Dorsolateral prefrontal cortex (tissue), 122 donors: ENCODE measurements at places on chromosomes 4 and X.

- DNase-seq: no peak
Observed at GRCh38 chr4:153223427-153223801, 19.2 kb downstream of the TRIM2 start.

DNA sequence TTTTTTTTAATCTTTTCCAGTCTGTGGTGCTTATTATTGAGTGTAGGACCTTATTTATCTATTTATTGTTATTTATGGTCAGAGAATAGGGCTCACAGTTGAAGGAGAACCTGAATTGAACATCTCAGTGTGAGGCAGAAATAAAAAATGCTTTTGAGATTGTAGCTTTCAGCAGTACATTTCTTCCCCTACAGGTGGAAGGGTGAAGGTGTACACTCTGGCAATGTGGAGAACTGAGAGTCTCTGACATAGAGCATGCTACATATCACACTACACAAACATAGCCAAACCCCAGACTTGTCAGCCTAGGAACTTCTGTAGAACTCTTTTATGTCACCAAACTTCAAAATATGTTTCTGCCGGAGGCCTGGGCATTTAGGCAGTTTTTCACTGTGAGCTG is 140.2 kb downstream of the STIM2 start:
- DNase-seq: no peak

DNA sequence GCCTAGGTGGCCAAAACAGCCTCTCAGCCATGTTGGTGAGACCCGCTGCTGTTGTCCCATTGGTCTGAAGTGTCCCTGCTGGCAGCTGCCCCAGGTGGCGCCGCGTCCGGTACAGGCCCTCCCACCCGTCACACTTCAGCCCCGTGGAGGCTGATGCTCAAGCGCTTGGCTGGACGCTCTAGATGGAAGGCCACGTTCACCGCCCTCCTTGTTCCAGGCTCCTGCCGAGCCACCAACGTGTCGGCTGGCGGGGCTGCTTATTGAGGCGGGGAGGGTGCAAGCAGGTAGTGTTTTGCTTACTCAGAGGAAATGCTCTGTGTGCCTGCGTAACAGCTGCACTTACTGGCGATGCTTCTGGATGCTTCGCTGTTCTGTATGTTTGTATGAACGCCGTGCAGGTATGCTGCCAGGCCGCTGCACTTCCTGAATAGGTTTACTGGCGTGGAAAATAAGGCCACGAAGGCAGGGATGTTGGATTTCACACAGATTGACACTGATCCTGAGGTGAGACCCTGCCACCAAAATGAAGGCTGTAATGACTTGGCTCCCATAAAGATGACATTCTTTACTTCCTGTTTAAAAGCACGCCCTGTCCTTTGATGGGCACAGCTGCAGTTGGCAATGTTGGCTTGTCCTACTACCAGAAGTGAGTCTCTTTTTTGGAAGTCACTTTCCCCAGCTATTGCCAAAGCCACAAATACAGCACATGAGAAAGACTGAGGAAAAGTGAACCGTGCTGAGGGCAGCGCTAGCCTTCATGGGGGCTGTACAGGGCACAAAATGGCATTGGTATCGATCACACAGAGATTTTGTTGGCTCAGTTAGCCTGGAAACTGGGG is 21.0 kb upstream of the CLCN4 start:
- DNase-seq: no peak

DNA sequence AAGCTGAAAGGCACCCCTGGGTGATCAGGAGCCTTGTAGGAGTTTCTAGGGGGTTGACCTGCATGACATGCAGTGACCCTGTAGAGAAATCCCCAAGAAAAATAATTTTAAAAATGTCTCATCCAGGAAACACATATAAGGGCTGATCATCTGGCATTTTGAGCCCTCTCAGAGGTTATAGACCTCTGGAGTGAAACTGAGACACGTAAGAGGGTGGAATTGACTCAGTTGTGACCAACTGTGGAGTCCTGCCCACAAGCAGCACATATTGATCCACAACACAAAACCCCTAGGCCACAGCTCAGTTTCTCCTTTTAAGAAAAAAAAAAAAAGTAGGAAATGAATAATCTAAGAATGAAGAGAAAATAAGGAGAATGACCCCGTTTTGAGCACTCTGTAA is 32.5 kb upstream of the MTMR8 start:
- no peak for DNase-seq

DNA sequence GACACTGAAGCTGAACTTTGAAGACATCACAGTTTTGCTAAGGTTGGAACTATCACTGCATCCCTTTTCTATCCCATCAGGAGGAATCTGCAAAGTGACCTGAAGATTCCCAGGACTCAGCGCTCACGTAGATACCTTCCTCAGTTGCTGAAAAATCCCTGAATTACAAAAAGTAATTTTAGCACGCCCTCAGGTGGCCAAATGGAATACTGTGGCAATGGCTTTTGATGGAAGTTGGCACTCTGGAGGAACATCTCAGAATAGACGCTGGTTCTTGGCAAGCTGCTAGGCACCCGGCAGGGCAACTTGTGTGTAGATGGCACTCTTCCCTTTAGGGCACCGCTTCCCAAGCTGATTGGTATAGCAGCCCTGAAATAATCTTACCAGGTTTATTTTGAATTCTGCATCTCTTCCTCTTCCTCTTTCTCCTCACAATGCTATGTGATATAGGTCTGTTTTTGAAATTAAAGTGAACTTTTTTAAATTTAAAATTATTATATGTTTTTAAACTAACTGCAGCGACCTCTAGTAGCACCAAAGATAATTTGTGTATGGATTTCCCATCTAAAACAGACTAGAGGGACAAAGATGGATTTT is 16.3 kb upstream of the ESX1 start:
- peak; percentile 50 for DNase-seq

GRCh38 chr4:147088146-147088545 is 142.5 kb upstream of the TTC29 start:
- no peak for DNase-seq

GRCh38 chr4:122973465-122973864 is 51.1 kb upstream of the NUDT6 start:
- DNase-seq: no peak

GRCh38 chrX:69297506-69297905 is 132.3 kb upstream of the PJA1 start:
- no peak for DNase-seq

DNA sequence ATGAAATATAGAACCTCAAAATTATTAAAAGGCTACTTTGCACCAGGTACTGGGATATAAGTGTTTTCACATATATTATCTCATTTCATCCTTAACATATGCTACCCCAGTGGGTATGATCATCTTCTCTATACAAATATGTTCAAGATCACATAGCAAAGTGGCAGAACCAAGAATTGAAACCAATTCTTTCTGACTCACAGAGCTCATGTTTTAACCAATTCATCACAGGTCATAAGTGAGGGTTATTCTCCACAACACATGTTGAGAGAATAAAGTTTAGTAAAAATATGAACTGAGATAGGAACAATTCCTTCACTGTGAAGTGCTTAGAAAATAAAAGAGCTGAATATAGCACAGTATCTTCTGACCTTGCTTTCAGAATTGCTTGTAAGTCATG is 442.9 kb upstream of the RASGEF1B start:
- no peak for DNase-seq

- DNase-seq: no peak
Observed at GRCh38 chrX:54288968-54289367, 68.9 kb downstream of the WNK3 start.

DNA sequence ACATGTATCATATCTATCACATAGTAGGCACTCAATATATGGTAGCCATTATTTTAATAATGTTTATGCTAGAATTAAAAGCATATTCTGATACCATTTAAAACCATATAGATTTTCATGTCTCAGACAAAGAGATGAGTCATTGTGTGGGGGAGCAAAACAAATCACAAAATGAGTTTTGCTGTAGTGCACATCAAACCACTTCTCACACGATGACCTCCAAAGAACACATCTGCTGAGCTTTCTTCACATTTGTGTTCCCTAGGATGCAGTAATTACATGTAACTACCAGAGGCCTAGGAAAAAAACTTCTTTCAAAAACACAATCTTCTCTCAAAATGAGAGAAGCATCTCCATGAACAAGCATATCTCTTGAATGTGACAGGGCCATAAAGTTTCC is 56.1 kb upstream of the BRS3 start:
- DNase-seq: no peak

GRCh38 chr4:145251391-145251790 is 71.0 kb upstream of the OTUD4 start:
- no peak for DNase-seq
